ENCODE measurements at places on chromosomes 3 and 15. TPM values are rescaled to one million over a fixed set of nuclear protein-coding genes. Genes with fewer than 3 reads are reported as not detected.

- no peak overlapping the region for H3K27ac ChIP-seq
- no peaks in the 10 kb centered on the region for H3K27me3 ChIP-seq
- DNase-seq, result no peak
Measured at GRCh38 chr3:72432246-72432645, 416.0 kb downstream of the SHQ1 start.

- no peaks in the 10 kb centered on the region for H3K27me3 ChIP-seq
- no peak overlapping the region for H3K27ac ChIP-seq
- peaks cover 15% of the 10 kb centered on the region for H3K36me3 ChIP-seq
- H3K4me1 ChIP-seq, result peaks cover 8% of the 10 kb centered on the region
- DNase-seq, result no peak
- no peak overlapping the region for H3K4me3 ChIP-seq
Measured at GRCh38 chr3:78804251-78805037, 963.4 kb downstream of the ROBO1 start.

DNA sequence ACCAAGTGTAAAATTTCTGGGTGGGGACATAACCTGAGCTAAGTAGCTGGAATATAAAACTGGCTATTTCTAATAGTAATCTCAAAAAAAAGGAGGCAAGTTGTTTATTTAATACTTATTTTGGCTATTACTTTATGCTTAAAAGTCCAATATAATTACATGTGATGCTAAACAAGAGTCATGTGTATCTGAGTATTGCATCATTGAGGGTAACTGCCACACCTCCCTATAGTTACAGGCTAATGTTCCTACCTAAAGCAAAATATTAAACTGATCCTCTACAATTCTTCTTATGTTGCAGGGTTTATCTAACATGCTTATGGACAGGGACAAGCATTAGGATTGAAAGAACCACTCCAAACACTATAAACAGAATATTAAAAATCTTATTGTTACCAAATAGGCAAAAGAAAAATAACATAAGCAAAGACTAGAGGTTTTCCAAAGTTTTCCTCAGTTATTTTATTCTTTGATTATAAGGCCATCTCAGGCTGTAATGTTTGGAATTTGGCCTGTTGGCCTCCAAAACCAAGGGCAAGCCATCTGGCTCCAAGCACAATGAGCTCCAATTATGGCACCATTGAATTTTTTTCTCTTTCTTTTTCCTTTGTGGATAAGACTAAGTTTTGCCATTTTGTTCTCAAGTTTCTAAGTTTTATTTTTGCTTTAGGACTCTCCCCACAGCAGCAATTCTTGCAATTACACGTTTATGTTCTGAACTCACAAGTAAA is 75.8 kb upstream of the ABI3BP start:
- no peak overlapping the region for H3K27ac ChIP-seq
- DNase-seq, result no peak
- peaks cover 4% of the 10 kb centered on the region for H3K4me1 ChIP-seq
- no peaks in the 10 kb centered on the region for H3K36me3 ChIP-seq
- no peaks in the 10 kb centered on the region for H3K27me3 ChIP-seq

GRCh38 chr3:136664771-136665170 is 87.4 kb downstream of the STAG1 start:
- H3K27me3 ChIP-seq, result no peaks in the 10 kb centered on the region
- H3K4me3 ChIP-seq, result no peak overlapping the region
- H3K36me3 ChIP-seq, result peaks cover 9% of the 10 kb centered on the region

DNA sequence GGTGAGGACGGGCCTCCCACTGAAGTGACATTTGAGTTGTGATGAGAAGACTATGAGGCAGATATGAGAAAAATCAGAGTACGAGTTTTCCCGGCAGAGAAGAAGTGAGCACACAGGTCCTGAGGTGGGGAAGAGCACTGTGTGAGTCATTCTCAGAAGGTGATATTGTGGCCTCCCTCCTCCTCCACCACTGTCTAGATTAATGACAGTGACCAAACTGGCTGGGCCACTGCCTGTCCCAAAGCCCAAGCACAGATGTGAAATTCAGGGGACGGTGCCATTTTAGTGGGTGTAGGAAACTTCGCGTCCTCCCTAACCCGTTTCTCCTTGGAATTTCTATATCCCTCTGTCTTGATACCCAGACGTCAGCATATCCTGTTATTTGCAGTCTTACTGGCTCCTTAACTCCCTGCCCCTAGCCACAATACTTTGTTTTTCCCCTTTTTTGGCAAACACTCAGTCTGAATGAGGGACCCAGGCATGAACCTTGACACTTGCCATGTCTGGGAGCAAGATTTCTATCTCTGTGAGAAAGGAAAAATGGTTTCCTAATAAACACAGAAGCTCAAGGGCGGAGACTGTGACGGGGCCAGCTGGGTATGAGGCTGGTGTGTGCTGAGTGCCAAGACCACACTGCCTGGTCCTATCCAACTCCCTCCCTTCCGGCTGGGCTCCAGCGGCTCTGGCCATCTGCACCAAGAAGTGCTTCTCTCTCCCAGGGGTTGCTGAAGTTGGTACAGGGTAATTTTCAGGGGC is 15.2 kb downstream of the PRICKLE2 start:
- no peaks in the 10 kb centered on the region for H3K27me3 ChIP-seq
- no peak overlapping the region for H3K4me3 ChIP-seq
- peaks cover 36% of the 10 kb centered on the region for H3K4me1 ChIP-seq
- DNase-seq, result no peak
- H3K27ac ChIP-seq, result no peak overlapping the region
- peaks cover 4% of the 10 kb centered on the region for H3K36me3 ChIP-seq

- no peaks in the 10 kb centered on the region for H3K36me3 ChIP-seq
- H3K27ac ChIP-seq, result peak overlapping the region; percentile 41
- H3K27me3 ChIP-seq, result peaks cover 56% of the 10 kb centered on the region
- H3K4me3 ChIP-seq, result peak overlapping the region; percentile 69
Measured at GRCh38 chr3:169354774-169355501, 308.6 kb downstream of the MECOM start.

Gene MCF2L2
- total RNA-seq, result 2.7 TPM

- no peaks in the 10 kb centered on the region for H3K27me3 ChIP-seq
- peaks cover 11% of the 10 kb centered on the region for H3K36me3 ChIP-seq
- peak overlapping the region; percentile 81 for H3K4me3 ChIP-seq
- no peak for DNase-seq
- peaks cover 26% of the 10 kb centered on the region for H3K4me1 ChIP-seq
Measured at GRCh38 chr3:133663569-133664313, 2.0 kb upstream of the TOPBP1 start.

DNA sequence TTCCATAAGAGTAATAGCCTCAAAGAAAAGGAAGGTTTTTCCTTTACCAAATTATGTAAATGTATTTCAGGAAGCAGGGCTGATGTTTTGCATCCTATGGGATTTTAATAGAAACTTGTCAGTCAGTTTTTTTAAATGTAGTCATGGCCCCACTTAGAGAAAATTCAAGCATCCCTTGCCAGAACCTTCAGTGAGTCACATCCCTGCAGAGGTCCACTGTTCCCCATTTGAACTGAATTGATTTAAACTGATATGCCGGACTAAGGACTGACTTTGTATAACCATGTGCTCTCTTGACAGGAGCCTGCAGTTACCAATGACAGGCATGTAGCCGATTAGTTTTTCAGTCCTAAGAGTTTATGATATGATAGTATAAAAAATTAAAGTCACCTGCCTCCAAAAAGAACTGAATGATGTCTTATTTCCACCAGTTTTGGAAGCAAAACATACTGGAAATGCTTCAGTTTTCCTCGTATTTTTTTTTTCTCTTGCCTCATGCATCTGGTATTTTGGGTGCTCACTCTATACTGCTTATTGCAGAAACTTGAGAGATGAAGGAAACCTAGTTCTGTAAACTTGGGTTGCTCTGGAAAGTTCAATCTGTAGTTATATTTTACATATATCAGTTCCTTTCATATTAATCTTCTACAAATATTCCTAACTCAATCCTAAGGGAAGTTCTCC is 30.7 kb downstream of the LRTM1 start:
- H3K4me3 ChIP-seq, result no peak overlapping the region
- no peak for DNase-seq
- H3K4me1 ChIP-seq, result peaks cover 25% of the 10 kb centered on the region
- H3K36me3 ChIP-seq, result no peaks in the 10 kb centered on the region
- H3K27me3 ChIP-seq, result no peaks in the 10 kb centered on the region

GRCh38 chr15:40155270-40155910 is 5.5 kb upstream of the BUB1B start:
- H3K4me1 ChIP-seq, result peaks cover 27% of the 10 kb centered on the region
- peak overlapping the region; percentile 77 for H3K27ac ChIP-seq
- peak overlapping the region; percentile 56 for H3K4me3 ChIP-seq

Gene CPB1
- 0.56 TPM for total RNA-seq

Gene PPP1R14D
- total RNA-seq, result 0.70 TPM

- H3K4me1 ChIP-seq, result no peaks in the 10 kb centered on the region
- no peak for DNase-seq
- no peaks in the 10 kb centered on the region for H3K27me3 ChIP-seq
- no peak overlapping the region for H3K4me3 ChIP-seq
- no peak overlapping the region for H3K27ac ChIP-seq
- peaks cover 52% of the 10 kb centered on the region for H3K36me3 ChIP-seq
Measured at GRCh38 chr3:197103766-197104165, 74.1 kb upstream of the MELTF start.

All from type B pancreatic cell (in vitro differentiated cells).